ENCODE measurements at places on chromosomes 13 and 19.

GRCh38 chr19:47729799-47730520, 15.4 kb upstream of the NOP53 start:
- DNase-seq = peak; percentile 63
- no peaks in the 10 kb centered on the region for H3K36me3 ChIP-seq
- peak overlapping the region; percentile 39 for H3K4me3 ChIP-seq

DNA sequence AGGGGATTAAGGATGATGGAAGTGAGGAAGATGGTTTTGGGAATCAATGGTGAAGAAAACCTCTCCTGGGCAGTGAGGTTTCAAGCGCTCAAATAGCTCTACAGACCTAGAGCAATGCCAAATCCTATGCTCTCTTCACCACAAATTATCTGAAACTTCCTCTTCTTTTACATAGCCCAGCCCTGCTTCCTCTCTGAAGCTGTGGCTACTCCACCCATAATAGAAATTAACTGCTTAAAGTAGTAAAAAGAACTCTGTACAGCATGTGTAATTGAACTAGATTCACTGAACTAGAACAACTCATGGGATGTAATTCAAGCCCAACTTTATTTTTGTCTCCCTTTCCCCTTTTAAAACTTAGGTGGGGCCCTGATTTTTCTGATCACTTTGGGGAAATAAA, 20.4 kb upstream of the IFT88 start:
- H3K27me3 ChIP-seq = no peaks in the 10 kb centered on the region
- peaks cover 2% of the 10 kb centered on the region for H3K4me1 ChIP-seq
- no peak overlapping the region for H3K27ac ChIP-seq
- no peak overlapping the region for H3K4me3 ChIP-seq
- no peak for DNase-seq

DNA sequence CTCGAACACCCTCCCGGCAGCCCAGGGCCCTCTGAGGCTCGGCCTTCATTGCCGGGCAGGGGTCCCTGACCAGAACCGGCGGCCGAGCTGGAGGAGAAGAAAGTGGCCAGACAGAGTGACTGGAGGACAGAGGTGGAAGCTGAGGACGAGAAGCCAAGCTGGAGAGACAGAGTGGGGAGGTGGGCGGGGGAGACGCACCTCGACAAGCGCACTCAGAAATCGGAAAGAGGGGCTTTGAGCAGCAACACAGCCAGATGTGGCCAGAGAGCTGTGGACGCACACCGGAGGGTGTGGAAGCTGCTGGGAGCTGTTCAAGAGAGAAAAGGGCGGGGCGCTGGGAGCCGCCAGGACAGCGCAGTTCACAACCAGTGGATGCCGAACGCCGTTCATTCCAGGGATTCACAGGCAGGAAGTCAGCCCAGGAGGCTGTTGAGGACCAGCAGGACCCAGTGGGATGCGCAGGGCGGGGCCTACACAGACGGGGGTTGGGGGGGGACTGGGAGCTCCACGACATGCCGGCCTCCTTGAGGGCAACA, 28.2 kb upstream of the C13orf46 start:
- H3K4me3 ChIP-seq = no peak overlapping the region
- no peak overlapping the region for H3K27ac ChIP-seq
- DNase-seq = no peak
- no peaks in the 10 kb centered on the region for H3K27me3 ChIP-seq
- no peaks in the 10 kb centered on the region for H3K36me3 ChIP-seq
- H3K4me1 ChIP-seq = no peaks in the 10 kb centered on the region

GRCh38 chr13:43377973-43378372, 354.6 kb downstream of the DNAJC15 start:
- no peak overlapping the region for H3K4me3 ChIP-seq
- no peaks in the 10 kb centered on the region for H3K4me1 ChIP-seq
- no peak for DNase-seq
- no peak overlapping the region for H3K27ac ChIP-seq
- no peaks in the 10 kb centered on the region for H3K36me3 ChIP-seq

DNA sequence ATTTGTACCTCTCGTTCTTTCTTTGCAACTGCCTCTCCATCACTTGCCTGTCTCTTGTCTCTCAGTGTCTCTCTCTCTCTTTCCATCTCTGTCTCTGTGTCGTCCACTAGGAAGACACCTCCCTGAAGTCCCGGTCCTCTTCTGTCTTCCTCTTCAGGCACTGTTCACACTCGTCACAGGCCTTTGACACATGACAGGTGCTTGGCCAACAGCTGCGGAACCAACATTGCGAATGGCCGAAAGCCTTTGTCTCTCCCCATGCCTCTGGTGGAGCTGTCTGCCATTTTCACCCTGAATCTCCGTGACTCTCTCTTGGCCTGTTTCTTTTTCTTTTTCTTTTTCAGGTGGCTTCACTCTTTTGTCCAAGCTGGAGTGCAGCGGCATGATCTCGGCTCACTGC, 2.8 kb downstream of the HIPK4 start:
- DNase-seq = no peak
- no peak overlapping the region for H3K27ac ChIP-seq
- no peak overlapping the region for H3K4me3 ChIP-seq
- no peaks in the 10 kb centered on the region for H3K36me3 ChIP-seq
- peaks cover 7% of the 10 kb centered on the region for H3K4me1 ChIP-seq

DNA sequence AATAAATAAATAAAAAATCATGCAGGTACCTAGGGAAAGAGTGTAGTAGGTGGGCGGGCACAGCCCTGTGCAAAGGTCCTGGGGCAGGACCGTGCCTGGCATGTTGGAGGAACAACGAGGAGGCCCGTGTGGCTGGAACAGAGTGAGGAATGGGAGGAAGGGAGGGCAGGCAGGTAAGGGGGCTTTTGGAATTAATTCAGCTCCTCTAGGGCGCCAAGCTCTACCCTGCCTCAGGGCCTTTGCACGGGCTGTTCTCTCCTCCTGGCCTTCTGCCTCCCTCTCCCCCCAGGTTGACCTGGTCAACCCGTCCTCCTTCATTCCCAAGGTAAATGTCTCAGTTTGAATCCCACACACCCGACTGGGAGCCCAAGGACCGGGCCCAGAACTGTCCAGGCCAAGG, 31.1 kb upstream of the SEMA6B start:
- H3K27me3 ChIP-seq = peaks cover 37% of the 10 kb centered on the region
- H3K4me1 ChIP-seq = no peaks in the 10 kb centered on the region
- H3K4me3 ChIP-seq = no peak overlapping the region
- DNase-seq = no peak
- H3K27ac ChIP-seq = no peak overlapping the region
- H3K36me3 ChIP-seq = no peaks in the 10 kb centered on the region

- H3K4me3 ChIP-seq = no peak overlapping the region
- no peaks in the 10 kb centered on the region for H3K27me3 ChIP-seq
- no peaks in the 10 kb centered on the region for H3K4me1 ChIP-seq
- no peak for DNase-seq
Observed at GRCh38 chr13:86020351-86021002, 221.3 kb upstream of the SLITRK6 start.

- H3K36me3 ChIP-seq = no peaks in the 10 kb centered on the region
- no peak overlapping the region for H3K4me3 ChIP-seq
- no peaks in the 10 kb centered on the region for H3K27me3 ChIP-seq
- H3K4me1 ChIP-seq = no peaks in the 10 kb centered on the region
- no peak overlapping the region for H3K27ac ChIP-seq
- no peak for DNase-seq
Observed at GRCh38 chr13:47250146-47250545, 353.3 kb upstream of the HTR2A start.

- H3K36me3 ChIP-seq = no peaks in the 10 kb centered on the region
- no peaks in the 10 kb centered on the region for H3K27me3 ChIP-seq
- peak overlapping the region; percentile 54 for H3K27ac ChIP-seq
- DNase-seq = peak; percentile 71
Observed at GRCh38 chr19:14347999-14348889, 33.0 kb upstream of the ADGRE5 start.

DNA sequence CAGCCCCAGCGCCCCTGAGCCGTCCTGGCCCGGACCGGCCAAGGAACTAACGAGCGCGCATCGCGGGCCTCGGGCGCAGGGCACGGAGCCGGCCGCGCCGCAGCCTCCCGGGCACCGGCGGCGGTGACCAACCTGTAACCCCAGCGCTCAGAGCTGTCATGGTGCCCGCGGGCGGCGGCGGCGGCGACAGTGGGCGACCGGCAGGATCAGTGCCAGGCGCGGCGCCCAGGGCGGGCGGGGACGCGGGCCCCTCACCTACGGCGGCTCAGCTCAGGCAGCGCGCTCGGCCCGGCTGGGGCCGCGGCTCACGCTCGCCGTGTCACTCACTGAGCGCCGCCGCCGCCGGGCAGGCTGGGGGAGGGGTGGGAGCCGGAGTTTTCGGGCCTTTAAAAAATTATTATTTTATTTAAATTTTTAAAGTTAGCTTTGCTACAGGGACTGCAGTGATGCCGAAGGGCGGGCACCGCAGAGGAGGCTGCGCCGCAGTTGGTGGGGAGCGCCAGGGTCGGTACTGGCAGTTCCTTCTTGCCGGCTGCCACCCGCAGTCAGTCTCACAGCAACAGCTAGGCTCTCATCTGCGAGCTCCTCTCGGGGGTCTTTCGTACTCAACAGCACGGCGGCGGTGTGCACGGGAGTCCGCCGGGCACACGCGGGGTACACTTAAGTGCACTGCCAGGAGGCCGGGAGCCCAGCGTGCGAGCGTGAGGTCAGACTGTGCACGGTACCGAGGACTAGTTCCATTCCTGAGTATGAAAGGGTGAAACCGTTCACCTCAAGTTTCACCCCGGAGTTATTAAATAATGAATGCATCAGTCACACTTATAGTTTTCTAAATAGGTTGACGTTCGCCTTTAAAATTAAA, at the start of gene NALCN:
TSS of gene NALCN (minus strand) at position 328 of the 862 bp plus-strand sequence. CDS start 17,382 bp downstream, outside the sequence.
- peaks cover 44% of the 10 kb centered on the region for H3K27me3 ChIP-seq
- no peak within 1 kb of the TSS for H3K4me3 ChIP-seq
- no peak for DNase-seq
- H3K36me3 ChIP-seq = no peaks in the 10 kb centered on the region

DNA sequence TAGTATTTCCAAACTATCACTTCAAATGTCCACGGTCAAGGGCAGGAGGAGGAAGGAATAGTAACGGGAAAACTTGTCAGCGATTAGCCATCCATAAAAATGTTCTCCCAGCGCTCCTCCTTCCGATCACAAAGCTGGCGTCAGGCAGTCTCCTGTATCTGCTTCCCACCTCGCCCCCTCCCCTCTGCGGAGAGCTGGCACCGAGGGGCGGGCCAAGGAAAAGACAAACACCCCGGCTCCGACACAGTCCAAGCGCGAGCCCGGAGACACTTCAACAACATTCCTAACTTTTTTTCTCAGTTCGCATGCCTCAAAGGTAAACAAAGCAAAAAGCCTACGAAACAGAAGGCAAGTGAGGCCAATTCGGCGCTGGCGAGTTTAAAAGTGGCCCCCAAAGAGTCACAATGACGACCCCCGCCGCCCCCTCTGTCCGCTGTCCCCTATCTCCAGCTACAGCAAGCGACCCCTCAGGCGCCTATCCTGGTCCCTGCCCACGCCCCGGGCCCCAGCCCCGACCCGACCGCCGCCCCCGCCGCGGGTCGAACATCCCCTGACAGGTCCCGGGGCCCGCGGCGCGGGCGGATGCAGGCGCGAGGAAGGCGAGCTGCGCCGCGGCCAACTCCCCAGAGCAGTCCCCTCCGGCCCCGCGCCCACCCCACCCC, 736 bp downstream of the SMAD9 start:
- DNase-seq = no peak
- H3K36me3 ChIP-seq = no peaks in the 10 kb centered on the region
- peak overlapping the region; percentile 20 for H3K4me3 ChIP-seq
- H3K4me1 ChIP-seq = peaks cover 9% of the 10 kb centered on the region

DNA sequence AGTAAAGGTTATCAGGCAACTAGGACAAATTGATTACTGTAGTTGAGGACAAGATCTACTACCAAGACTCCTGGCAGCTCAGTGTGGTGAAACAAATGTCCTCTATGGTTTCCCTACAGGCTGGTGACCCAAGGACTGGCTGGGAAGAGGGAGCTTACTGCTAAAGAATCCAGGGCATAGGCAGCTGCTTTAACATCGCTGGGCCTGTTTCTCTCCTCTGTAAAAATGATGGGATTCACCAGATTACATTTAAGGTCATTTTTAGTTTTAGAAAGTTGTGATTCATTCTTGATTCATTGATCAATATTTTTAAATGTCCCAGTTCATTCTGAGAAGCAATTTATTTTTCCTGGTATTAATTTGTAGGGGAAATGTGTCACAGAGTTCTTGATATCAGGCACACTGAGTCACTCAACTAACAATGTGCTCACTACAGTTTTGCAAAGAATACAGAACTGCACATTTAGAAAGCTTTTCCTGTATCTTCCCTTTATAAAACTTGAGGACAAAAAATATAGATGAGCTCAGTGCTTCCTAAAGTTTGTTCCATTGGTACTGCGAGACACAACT, 19.6 kb upstream of the FAM124A start:
- no peak for DNase-seq
- H3K27ac ChIP-seq = no peak overlapping the region
- no peaks in the 10 kb centered on the region for H3K4me1 ChIP-seq
- no peak overlapping the region for H3K4me3 ChIP-seq
- H3K27me3 ChIP-seq = peaks cover 33% of the 10 kb centered on the region
- H3K36me3 ChIP-seq = no peaks in the 10 kb centered on the region

- H3K27ac ChIP-seq = peak overlapping the region; percentile 14
- DNase-seq = no peak
- peaks cover 22% of the 10 kb centered on the region for H3K36me3 ChIP-seq
- H3K4me1 ChIP-seq = peaks cover 43% of the 10 kb centered on the region
- H3K27me3 ChIP-seq = no peaks in the 10 kb centered on the region
Observed at GRCh38 chr19:43776286-43776685, 4.5 kb downstream of the KCNN4 start.

- peaks cover 26% of the 10 kb centered on the region for H3K36me3 ChIP-seq
- no peak overlapping the region for H3K4me3 ChIP-seq
- no peak for DNase-seq
- no peaks in the 10 kb centered on the region for H3K4me1 ChIP-seq
- H3K27ac ChIP-seq = no peak overlapping the region
Observed at GRCh38 chr19:49799798-49800376, 13.2 kb downstream of the FUZ start.

DNA sequence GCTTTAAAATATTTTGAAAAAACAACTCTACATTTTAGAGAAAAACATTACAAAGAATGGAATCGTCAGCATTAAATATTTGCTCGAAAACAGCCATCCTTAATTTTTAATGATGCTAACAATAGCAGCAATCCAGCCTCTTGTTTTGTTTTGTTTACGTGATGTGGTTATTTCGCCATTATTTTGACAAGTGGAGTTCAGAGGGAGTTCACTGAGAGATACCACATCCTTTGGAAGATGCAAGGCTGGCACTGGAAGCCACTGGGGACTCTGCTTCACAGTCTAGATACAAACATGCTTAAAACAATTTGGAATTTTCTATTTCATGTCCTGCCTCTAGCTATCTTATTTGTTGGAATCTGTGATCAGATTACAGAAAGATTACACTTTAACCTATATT, 556.3 kb downstream of the PCDH17 start:
- no peaks in the 10 kb centered on the region for H3K27me3 ChIP-seq
- H3K4me1 ChIP-seq = no peaks in the 10 kb centered on the region
- no peak for DNase-seq
- H3K36me3 ChIP-seq = no peaks in the 10 kb centered on the region
- no peak overlapping the region for H3K4me3 ChIP-seq

GRCh38 chr13:98315466-98315865, 138.4 kb upstream of the RNF113B start:
- no peaks in the 10 kb centered on the region for H3K36me3 ChIP-seq
- no peak for DNase-seq
- H3K4me3 ChIP-seq = no peak overlapping the region
- H3K4me1 ChIP-seq = no peaks in the 10 kb centered on the region
- H3K27me3 ChIP-seq = peaks cover 6% of the 10 kb centered on the region
